ENCODE measurements at places on chromosomes 3 and 15. TPM values are rescaled to one million over a fixed set of nuclear protein-coding genes. Genes with fewer than 3 reads are reported as not detected.

Gene LYZL4
- not detected for total RNA-seq

Gene PCYT1A
- 34.6 TPM for total RNA-seq

Gene GOLGA6A
- 0.09 TPM for total RNA-seq

Gene INKA1
- total RNA-seq = 1.7 TPM

Gene SMCO1
- total RNA-seq = not detected

Gene TRH
- total RNA-seq = not detected
